RKO (cell line): ENCODE measurements at places on chromosomes 4 and X.

DNA sequence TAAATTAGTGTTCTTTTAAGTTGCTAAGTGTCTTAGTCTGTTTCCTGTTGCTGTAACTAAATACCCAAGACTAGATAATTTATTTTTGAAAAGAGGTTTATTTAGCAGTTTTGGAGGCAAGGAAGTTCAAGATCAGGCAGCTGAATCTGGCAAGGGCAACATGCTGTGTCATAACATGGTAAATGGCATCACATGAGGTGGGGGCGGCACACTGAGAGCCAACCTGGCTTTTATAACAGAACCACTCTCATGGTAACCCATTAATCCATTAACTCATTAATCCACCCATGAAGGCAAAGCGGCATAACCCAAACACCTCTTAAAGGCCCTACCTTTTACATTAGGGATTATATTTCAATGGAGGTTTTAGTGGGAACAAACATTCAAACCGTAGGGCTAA, 182.2 kb upstream of the GATB start:
- no peak for DNase-seq

GRCh38 chr4:15853345-15853744, 75.2 kb downstream of the CD38 start:
- DNase-seq = no peak

DNA sequence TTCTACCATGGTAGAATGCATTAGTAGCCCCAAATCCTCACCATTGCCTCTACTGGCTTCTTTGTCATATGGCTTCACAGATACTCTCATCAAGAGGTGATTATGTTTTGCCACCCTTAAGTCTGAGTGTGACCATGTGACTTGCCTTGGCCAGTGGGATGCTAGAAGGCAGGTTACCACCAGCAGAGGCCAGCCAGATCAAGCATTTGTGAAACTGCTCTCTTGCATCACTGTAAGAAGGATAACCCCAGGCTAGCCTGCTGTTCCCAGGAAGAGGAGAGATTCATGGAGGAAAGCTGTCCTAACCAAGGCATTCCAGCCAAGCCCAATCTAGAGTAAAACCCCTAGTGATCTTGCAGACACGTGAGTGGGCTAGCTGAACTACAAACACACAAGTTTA, 46.8 kb downstream of the USP46 start:
- no peak for DNase-seq

- DNase-seq = peak; percentile 3
These were observed 153.3 kb upstream of the USP9X start for GRCh38 chrX:40931921-40932320.

- no peak for DNase-seq
These were observed 57.1 kb downstream of the PDLIM5 start for GRCh38 chr4:94508806-94509205.

DNA sequence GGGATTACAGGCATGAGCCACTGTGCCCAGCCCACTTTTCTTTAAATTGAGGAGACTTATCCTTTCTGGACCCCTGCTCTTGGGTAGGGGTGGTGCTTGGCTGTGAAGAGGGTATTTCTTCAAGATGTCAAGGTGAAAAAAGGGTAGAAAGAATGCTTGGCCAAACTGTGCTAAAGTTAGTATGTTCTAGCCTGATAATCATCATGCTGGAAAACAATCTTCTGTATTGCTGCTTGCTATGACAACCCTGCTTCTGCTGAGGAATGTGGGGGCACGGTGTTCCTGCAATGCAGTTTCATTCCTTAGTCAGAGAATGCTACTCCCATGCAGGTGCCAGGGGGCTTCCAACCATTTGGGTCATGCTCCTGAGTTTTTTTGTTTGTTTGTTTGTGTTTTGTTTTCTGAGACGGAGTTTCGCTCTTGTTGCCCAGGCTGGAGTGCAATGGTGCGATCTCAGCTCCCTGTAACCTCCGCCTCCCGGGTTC, 4.0 kb upstream of the UBE2A start:
- no peak for DNase-seq

DNA sequence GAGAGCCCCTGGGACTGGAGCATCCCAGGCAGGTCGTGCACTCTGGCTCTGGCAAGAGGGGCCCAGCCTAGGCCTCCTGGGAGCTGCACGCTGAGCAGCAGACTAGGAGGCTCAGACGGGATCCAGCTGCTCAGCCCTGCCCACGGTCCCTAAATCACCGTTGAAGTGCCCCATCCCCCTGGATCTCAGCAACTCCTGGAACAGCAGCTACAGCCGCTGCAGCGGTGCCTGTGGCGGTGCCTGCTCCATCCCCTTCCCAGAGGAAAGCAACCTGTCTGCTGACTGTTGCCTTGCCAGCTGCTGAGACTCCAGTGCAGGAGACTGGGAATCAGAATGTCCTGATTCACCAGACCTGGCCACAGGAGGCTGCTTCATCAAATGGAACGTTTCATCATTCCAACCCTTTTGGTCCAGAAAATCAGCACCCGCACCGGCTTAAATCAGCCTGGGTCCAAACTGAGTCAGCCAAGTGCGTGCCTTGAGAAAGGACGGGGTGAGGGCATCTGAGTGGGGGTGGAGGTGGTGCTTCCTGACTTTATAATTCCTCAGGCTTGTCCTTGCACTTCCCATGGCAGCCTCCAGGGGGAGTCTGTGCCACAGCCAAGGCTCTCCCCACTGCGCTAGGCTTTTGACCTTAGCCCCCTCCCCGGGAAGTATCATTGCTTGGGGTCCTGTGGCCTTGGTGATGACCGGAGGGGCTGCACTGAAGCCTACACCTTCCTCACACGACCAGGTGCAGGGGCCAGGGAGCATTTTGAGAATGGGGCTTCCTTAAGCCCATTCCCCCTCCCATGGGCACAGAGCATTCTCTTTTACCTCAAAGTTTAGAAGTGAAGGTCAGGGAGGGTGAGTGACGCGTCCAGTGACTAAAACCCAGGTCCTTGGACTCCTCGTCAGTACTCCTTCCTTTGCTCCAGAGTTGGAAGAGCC, 6.5 kb downstream of the ZNF185 start:
- DNase-seq = peak; percentile 65
